ENCODE measurements at places on chromosomes 2 and 18.

DNA sequence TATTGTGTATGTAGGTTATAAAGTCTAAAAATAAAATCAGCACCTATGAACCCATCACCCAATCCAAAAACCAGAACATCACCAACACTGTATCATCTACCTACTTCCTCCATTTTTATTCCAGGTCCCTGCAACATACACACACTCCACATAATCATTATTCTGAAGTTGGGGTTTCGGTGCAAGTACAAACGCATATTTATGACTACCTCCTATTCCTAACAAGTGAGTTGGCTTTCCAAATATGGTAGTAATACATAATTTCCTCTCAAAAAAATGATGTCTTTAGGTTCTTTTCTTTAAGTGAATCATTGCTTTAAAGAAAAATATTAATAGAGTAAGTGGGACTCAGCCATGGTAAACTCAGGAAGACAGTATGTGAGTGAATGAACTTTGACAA, 3.3 kb downstream of the ACVR1 start:
- DNase-seq = no peak

- no peak for DNase-seq
Measured at GRCh38 chr2:140481136-140481535, 1649.7 kb downstream of the LRP1B start.

GRCh38 chr2:46298522-46299353, 1.5 kb downstream of the EPAS1 start:
- no peak for DNase-seq

DNA sequence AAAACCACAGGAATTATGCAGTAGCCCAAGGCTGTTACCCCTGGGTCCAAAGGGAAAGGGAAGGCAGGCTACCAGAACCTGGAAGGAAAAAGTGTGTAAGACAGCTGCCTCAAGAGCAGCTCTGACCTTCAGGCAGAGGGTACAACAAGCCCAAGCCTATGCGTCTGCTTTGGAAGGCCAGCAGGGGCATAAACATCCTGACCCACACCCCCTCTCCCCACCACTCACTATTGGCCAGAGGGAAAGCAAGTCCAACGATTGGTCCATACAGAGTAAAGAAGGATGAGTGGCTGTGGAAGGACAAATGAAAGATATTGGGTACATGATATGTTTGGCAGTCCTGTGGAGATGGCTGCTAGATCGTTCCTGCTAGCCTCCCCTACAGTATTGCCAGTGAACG, 227.6 kb upstream of the HNRNPA3 start:
- DNase-seq = no peak

DNA sequence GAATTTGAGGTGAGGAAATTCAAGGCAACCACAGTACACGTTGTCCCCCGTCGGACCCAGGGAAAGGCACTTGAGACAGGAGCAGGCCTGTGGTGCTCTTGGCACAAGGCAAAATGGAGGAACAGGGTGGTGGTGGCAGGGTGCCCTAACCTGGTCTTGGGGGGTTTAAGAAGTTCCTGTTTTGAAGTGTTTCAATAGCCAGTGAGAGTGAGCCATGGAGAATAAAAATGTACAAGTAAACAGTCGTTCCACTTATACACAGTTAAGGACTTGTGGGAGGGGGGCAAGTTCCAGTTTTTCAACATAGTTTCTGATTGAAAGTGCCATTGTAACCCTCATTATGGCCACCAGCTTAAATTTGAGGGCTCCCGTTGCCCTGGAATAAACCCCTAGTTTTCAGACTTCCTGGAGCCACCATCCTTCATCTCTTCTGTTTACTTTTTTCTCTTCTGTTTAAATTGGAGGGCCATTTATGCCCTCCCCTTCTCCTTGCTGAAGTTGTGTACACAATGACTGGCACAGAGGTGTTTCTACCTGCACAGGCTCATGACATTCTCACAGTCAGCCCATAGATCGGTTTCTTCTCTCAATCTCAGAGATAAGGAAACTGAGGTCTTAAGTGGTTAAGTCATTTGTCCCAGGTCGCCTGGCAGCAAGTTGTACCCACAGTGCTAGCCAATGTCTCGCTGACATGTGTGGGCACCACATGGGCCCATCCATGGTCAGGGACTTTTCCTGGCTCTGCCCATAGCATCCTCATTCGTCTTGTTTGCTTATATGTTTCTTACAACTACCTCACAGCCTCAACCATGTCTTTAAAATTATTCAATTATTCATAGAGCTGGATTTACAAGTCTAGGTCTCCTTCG, 66.0 kb upstream of the ST3GAL5 start:
- no peak for DNase-seq

All from hindlimb muscle (tissue), 1 donor.